WTC11 (cell line): ENCODE measurements at places on chromosomes 6 and 20. TPM values are rescaled to one million over a fixed set of nuclear protein-coding genes. Genes with fewer than 3 reads are reported as not detected.

The VIP gene
- total RNA-seq: not detected in 3 replicates

DNA sequence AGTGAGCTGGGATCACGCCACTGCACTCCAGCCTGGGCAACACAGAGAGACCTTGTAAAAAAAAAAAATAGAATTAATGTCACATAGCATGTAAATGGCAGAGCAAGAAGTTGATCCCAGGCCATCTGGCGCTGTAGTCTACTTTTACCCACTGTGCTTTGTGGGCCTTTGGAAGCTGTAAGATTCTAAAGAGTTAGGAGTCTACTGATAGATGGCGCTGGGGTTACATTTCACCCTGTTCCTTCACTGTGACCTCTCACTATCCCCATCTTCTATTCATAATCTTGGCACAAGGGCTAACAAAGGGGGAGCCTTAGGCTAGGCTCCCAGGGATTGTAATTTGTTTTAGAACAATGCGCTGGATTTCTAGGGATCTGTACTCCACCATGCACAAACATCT, 24.4 kb downstream of the SIRPD start:
- H3K27ac ChIP-seq: no peak overlapping the region
- no peak for DNase-seq
- no peaks in the 10 kb centered on the region; the same call in 1 of the 2 replicates for H3K4me1 ChIP-seq
- no peak overlapping the region for H3K4me3 ChIP-seq

DNA sequence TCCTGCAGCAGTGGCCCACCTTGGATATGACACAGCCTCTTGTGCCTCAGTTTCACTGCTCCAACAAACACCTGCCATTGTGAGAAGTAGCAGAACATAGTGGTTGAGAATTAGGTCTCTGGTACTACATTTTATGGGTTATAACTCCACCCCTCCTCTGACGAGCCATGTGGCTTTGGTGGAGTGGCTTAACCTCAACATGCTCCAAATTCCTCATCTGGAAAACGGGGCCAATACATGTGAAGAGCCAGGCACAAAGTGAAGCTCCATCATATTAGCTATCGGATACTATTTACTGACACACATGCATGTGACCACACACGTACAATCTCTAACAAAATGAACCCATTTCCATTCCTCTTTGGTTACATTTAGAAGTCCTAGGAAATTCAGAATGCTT, 8.4 kb upstream of the KIZ start:
- H3K4me3 ChIP-seq: no peak overlapping the region
- H3K36me3 ChIP-seq: no peaks in the 10 kb centered on the region
- no peak overlapping the region for H3K27ac ChIP-seq
- DNase-seq: no peak

- H3K4me3 ChIP-seq: no peak overlapping the region
- no peak for DNase-seq
- H3K36me3 ChIP-seq: no peaks in the 10 kb centered on the region
- no peak overlapping the region for H3K27ac ChIP-seq
- no peaks in the 10 kb centered on the region; the same call in none of the 2 replicates for H3K27me3 ChIP-seq
- peaks cover 13% of the 10 kb centered on the region for H3K4me1 ChIP-seq
Observed at GRCh38 chr20:57777911-57778310, 68.1 kb upstream of the PMEPA1 start.
